ENCODE measurements at places on chromosomes 11 and 22. TPM values are rescaled to one million over a fixed set of nuclear protein-coding genes. Genes with fewer than 3 reads are reported as not detected.

GRCh38 chr11:103338621-103339484 is 229.6 kb downstream of the DYNC2H1 start:
- H3K4me3 ChIP-seq: no peak overlapping the region
- DNase-seq: no peak
- H3K36me3 ChIP-seq: peaks cover 8% of the 10 kb centered on the region

GRCh38 chr11:34208266-34209135 is 103.1 kb downstream of the NAT10 start:
- H3K36me3 ChIP-seq: no peaks in the 10 kb centered on the region
- peak overlapping the region; percentile 69 for H3K27ac ChIP-seq
- peaks cover 50% of the 10 kb centered on the region for H3K4me1 ChIP-seq
- DNase-seq: no peak
- no peaks in the 10 kb centered on the region for H3K27me3 ChIP-seq
- H3K4me3 ChIP-seq: no peak overlapping the region

DNA sequence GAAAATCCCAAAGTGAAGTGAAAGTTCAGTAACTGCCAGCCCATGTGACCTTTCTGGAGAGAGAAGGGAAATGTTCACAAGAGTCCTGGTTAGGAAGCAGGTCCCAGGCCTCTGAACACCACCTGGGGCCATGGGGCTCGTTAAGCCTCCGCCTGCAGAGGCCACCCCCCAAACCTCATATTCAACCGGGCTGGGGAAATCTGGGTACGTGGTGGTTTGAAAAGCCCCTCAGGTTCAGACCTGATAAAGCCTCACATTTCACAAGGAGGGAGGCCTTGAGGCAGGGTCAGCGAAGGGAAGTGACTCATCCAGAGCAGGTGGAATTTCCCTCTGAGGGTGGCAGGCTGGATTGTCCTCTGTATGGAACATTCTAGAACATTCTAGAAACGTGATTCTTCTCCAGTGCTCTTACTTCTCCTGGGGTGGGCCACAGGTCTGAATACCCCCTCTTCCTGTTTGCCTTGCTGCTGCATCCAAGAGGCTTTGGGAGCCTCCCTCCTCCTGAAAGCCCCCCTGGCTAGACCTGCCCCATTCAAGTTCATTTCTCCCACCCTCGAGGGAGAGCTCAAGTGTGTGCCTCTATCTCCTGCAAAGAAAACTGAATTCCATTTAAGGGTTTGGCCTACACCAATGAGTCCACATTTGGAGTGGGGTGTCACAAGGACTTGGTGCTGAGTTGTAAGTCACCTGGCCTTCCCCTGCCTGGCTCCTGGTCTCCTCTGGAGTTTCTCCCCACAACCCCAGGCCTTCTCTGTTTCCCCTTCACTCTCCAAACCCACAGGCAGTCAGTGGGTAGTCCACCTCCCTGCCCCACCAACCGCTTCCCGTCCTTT is 6.3 kb downstream of the FXYD2 start:
- no peak for DNase-seq
- H3K27ac ChIP-seq: peak overlapping the region; percentile 98
- peak overlapping the region; percentile 87 for H3K4me3 ChIP-seq
- H3K27me3 ChIP-seq: peaks cover 2% of the 10 kb centered on the region
- H3K36me3 ChIP-seq: no peaks in the 10 kb centered on the region
- peaks cover 53% of the 10 kb centered on the region for H3K4me1 ChIP-seq

DNA sequence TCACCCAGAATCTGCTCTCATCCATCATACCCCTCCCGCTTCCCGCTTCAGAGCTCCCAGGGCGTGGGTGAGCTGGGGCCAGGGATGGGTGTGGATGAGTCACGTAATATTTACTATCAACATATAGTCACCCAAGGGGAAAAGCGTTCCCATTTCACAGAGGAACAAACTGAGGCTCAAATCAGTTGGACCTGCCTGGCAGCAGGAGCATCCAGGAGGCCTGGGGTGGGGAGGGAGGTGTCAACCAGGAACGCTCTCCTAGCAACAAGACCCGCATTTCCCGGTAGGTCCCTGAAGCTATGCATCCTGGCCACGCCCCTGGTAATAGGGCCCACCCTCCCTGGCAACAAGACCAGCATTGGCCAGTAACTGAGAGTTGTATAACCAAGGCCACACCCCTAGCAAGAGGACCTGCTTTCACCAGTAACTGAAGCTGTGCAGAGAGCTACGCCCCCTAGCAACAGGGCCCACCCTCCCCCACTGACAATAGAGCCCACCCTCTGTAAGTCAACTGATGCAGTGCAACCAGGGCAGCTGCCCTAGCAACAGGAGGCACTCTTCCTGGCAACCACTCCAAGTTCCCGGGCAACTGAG is 32.7 kb upstream of the TXNRD2 start:
- H3K27ac ChIP-seq: peak overlapping the region; percentile 71
- no peaks in the 10 kb centered on the region for H3K36me3 ChIP-seq
- no peaks in the 10 kb centered on the region for H3K27me3 ChIP-seq
- peaks cover 12% of the 10 kb centered on the region for H3K4me1 ChIP-seq
- H3K4me3 ChIP-seq: no peak overlapping the region
- no peak for DNase-seq

GRCh38 chr11:70423523-70424505 is 25.5 kb downstream of the CTTN start:
- no peaks in the 10 kb centered on the region for H3K27me3 ChIP-seq
- H3K4me1 ChIP-seq: no peaks in the 10 kb centered on the region
- no peak for DNase-seq

- peaks cover 37% of the 10 kb centered on the region for H3K27me3 ChIP-seq
- DNase-seq: no peak
- H3K36me3 ChIP-seq: no peaks in the 10 kb centered on the region
- H3K4me3 ChIP-seq: peak overlapping the region; percentile 83
These were observed 751 bp upstream of the WNT7B start for GRCh38 chr22:45977551-45978274.

DNA sequence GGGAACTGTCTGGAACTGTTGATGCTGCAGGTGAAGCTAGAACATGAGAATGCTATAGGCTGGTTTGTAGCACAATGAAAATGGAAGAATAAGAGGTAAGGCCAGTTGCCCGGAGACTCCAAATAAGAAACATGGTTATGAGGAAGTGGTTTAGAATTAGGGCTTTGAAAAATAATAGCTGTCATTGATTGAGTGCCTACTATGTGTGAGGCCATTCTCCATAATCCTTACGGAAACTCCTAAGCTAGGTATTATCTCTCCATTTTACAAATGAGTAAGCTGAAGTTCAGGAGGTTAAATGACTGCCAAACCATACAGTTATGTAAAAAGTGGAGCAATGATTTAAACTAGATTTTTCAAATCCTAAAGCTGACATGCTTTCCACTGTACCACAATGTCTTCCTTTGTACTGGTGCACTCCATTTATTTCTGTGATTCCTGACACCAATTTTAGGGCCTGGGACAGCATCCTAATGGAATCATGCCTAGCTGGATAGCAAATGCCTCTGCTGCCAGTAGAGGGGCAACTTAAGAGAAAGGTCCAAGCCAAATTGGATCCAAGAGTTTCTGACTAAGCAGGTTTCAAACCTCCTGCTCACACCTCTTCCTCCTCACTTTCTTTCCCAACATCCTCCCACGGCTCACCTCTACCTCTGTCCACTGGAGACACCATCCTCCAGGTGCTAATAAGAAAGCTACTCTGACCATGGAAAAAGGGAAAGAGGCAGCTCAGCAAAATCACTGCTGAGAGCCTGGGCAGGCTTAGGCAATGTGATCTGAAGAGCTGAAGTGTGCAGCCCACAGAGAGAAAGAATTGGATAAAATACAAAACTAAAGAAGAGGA is 46.9 kb upstream of the PICALM start:
- peaks cover 7% of the 10 kb centered on the region for H3K4me1 ChIP-seq
- H3K27me3 ChIP-seq: peaks cover 5% of the 10 kb centered on the region
- H3K27ac ChIP-seq: no peak overlapping the region

DNA sequence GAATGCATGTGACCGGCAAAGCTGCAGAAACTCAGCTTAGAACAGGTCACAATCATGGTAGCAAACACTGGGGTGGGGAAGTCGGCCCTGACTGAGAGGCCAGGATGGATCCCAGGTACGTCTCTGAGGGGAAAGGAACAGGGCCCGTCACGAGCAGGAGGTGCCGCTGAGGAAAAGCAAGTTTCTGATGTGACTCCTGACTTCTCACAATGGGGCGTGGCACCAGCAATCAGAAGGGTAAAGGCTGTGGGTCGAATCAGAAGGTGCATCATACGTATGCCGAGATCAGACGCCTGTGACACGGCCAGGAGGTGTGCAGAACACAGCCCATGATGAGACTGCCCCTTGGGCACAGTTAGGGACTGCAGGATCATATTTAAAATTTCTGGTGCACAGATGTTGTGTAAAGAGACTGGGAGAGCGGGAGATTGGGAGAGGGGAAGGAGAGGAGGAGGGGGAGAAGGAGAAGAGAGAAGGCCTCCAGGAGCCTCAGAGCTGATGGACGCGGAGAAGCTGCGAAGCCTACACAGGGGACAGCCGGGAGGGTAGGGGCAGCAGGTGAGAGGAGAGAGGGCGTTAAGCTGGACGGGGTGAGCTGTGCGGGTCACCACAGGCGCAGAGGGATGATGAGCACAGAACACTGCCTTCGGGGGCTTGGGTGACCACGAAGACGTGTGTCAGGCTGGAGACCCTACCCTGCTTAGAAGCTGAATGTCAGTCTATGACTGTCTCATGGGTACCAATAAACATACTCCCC is 30.7 kb downstream of the KRTAP5-5 start:
- no peak overlapping the region for H3K4me3 ChIP-seq
- H3K27me3 ChIP-seq: peaks cover 18% of the 10 kb centered on the region
- H3K36me3 ChIP-seq: no peaks in the 10 kb centered on the region
- DNase-seq: no peak
- peak overlapping the region; percentile 14 for H3K27ac ChIP-seq

DNA sequence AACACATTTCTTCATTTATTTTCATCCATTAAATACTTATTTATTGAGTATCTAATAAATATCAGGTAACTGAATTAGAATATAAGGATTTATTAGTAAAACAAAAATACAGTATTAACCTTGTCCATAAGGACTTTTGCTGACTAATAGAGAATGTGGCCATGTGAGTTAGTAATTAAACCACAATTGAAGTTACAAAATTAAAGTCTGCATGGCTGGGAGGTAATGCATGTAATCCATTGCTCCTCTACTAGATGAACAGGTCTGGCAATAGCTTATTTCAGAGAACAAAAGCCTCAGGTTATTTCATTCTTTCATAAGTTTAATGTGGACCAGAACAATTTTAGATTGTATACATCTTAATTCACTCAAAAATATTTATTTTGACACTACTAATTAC is 9.9 kb upstream of the CARD18 start:
- no peak for DNase-seq
- peaks cover 5% of the 10 kb centered on the region for H3K4me1 ChIP-seq
- no peak overlapping the region for H3K4me3 ChIP-seq
- no peak overlapping the region for H3K27ac ChIP-seq
- H3K36me3 ChIP-seq: no peaks in the 10 kb centered on the region

DNA sequence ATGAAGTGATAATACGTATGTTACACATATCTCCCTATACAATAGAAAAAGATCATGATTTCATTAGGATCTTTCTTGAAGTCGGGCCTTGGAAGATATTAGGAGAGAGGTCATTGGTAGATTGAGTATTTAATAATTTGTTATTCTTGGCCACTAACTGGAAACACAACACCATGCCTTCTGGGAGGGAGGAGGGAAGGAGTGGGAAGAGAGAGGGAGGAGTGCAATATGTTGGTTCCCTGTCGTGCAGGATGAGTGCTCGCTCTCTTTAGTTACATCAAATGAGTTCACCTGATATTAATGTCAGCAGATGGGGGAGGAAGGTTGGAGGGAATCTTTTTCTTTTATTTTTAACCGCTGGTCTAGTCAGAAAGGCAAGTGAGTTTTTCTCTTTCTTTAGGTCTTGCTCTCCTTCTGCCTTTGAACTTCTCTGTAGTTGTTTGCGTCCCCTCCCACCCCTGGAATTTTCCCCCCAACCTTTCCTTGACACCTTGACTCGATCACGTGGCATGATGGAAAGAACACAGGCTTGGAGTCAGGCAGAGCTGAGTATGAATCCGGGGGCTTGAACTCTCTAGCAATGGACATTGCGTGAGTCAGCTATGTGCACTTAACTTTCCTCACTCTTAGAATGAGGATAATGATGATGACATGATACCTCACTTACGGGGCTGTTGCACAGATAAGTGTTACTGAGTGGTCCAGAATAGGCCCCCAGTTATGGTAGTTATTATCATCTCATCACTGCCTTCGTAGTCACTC is 6.2 kb downstream of the ADAMTS15 start:
- peaks cover 34% of the 10 kb centered on the region for H3K4me1 ChIP-seq
- peak overlapping the region; percentile 15 for H3K4me3 ChIP-seq
- no peak overlapping the region for H3K27ac ChIP-seq
- peaks cover 33% of the 10 kb centered on the region for H3K27me3 ChIP-seq
- no peak for DNase-seq
- peaks cover 13% of the 10 kb centered on the region for H3K36me3 ChIP-seq

DNA sequence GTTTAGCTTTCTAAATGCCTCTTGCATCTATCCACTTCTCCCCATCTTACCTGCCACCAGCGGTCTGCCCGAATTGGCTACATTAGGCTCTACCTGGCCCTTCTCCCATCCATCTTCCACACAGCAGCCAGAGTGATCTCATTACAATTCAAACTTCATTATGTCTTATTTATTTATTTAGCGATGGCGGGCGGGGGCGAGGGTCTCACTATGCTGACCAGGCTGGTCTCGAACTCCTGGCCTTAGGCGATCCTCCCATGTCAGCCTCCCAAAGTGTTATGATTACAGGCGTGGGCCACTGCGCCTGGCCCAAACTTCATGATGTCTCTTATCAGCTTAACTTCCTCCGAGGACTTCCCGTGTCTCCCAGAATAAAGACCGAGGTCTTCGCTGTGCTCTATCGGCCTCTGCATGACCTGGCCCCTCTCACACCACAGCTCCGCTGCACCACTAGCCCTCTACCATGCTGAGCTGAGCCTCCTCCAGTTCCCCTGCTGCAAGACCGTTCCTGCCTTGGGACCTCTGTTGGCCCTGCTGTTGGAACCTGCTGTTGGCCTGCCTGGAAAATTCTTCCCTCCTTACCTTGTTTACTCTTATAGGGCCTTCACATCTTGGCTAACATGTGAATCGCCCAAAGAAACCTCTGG is 870 bp upstream of the CTTN start:
- peaks cover 18% of the 10 kb centered on the region for H3K36me3 ChIP-seq
- H3K4me1 ChIP-seq: peaks cover 18% of the 10 kb centered on the region
- DNase-seq: no peak
- H3K27ac ChIP-seq: peak overlapping the region; percentile 87
- no peaks in the 10 kb centered on the region for H3K27me3 ChIP-seq
- H3K4me3 ChIP-seq: peak overlapping the region; percentile 97

DNA sequence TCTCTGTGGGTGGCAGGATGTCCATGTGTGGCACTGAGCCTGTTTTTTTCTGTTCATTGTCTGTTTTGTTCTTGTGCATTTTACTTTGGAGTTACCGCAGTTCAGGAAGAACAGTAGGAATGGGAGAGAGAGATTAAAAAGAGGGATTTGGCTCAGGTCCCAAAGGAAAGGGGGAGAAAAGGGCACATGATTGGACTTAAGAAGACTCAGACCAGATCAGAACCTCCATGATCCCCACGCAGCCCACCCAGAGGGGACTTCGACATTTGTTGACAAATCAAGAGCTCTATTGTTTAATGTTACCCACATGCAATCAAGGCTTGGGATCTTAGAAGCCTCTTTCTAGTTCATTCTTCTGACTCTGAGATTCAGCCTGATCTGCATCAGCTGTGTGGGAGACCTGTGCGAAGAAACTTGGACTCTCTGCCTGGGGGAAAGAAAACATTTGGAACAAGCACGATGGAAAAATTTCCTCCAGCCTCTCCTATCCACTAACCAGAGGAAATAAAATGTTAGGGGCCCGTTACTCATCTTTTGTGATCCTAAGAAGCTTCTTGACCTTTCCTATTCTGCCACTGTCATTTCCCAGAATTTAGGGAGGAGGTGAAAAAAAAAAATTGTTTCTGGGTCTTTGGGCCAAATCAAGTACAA is 119.2 kb downstream of the SPON1 start:
- no peak overlapping the region for H3K27ac ChIP-seq
- H3K36me3 ChIP-seq: peaks cover 6% of the 10 kb centered on the region
- no peak overlapping the region for H3K4me3 ChIP-seq
- no peaks in the 10 kb centered on the region for H3K4me1 ChIP-seq
- DNase-seq: no peak

Gene OOSP1
- not detected for total RNA-seq

Gene TTC12
- 27.6 TPM for total RNA-seq

Gene TXN2
- total RNA-seq: 77.2 TPM
